T-helper 1 cell treated with Interleukin-12 subunit alpha and Interleukin-12 subunit beta and Interleukin-4 antibody, amounts not matched to agents 30 ng/mL and 1 ng/mL, for 36 hours (primary cell): ENCODE measurements at places on chromosomes 3 and 15. TPM values are rescaled to one million over a fixed set of nuclear protein-coding genes. Genes with fewer than 3 reads are reported as not detected.

The GPR27 gene
- 0.46 and 0.51 TPM in 2 replicates for total RNA-seq

The CX3CR1 gene
- total RNA-seq: 8.5 and 12.4 TPM in 2 replicates

The IMPG2 gene
- total RNA-seq: 0.51 and 0.54 TPM in 2 replicates

The TP63 gene
- 0.83 and 1.0 TPM in 2 replicates for total RNA-seq

The AMOTL2 gene
- not detected in 2 replicates for total RNA-seq

The MYO5C gene
- total RNA-seq: 1.0 and 1.2 TPM in 2 replicates

The LRRFIP2 gene
- total RNA-seq: 32.6 and 33.3 TPM in 2 replicates
